ENCODE measurements at places on chromosomes 6 and 20.

DNA sequence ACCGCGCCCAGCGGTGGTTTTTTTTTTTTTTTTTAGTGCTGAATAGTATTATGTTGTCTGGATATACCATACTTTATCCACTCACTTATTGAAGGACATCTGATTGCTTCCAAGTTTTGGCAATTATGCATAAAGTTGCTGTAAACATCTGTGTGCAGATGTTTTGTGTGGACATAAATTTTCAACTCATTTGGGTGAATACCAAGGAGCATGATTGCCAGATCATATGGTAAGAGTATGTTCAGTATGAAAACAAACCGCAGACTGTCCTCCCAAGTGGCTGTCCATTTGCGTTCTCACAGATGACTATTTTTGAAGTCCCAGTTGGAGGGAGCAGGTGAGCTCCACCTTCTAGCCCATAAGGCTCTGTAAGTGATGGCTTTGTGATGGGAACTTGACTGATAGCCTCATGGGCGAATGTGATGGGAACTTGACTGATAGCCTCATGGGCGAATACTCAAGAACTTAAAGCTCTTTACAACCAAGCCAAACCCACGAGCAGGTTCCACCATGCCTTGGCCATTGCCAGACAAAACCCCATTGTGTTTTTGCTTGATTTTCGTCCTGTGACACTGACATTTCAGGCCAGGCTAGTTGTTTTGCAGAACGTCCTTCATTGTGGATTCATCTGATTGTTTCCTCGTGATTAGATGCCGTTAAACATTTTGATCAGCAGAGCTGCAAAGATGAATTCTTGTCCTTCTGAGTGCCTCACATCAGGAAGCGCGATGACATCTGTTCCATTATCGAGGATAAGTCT, 51.0 kb downstream of the ZBTB2 start:
- DNase-seq = no peak

GRCh38 chr6:20364327-20364726, 37.4 kb upstream of the E2F3 start:
- DNase-seq = no peak

DNA sequence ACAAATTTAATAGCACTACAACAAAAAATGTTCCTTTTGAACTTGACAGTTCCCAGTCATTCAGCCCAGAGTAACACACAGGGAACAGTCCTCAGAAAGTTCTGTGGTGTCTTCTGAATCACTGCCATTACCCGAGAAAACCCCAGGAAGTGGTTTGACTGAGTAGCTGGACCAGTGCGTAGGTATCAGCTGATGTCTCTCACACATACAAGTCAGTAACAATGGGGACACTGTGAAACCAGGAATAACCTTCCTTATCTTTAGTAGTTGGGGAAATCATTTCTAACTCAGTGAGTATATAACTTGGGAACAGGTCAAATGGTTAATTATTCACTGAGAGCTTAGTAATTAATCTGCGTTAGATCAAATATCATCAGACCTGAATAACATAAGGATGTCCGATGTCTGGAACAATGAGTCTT, 73.1 kb downstream of the HIVEP2 start:
- DNase-seq = no peak

DNA sequence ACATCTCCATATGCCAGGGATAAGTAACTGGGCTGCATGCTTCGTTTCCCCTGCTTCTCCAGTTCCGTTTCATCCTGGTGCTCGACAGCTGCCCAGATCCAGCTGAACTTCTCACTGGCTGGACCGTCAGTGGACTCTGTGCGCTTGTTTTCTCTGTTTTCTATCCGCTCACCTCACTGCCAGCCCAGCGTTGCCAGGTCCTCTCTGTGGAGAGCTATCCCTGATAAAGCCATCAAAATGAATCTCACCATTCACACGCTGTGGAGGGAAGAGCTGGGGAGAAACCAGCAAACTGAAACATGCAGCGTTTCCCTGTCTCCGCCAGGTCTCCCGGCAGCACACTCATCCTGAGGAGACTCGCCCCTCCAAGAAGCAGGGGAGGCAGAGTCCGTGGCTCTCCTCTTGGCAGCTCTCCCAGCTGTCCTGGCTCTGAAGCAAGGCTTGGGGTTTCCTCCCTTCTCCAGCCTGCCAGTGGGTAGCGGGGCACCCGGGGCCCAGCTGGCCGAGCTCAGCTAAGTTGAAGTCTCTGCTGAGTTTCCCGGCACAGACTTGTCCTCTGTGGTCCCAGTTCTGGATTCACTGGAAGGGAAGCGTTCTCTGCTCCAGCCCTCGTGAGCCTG, 160.9 kb downstream of the DTNBP1 start:
- no peak for DNase-seq

- no peak for DNase-seq
These were observed 19.1 kb downstream of the GNAS start for GRCh38 chr20:58871533-58872102.

DNA sequence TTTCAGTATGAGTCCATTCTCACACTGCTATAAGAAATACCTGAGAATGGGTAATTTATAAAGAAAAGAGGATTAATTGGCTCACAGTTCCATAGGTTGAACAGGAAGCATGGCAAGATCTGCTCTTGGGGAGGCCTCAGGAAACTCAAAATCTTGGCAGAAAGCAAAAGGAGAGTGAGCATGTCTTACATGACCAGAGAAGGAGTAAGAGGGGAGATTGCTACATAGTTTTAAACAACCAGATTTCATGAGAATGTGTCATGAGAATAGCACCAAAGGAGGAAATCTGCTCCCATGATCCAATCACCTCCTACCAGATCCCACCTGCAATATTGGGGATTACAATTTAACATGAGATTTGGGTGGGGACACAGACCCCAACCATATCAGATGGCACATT, 672.4 kb downstream of the HTR1B start:
- DNase-seq = no peak

- no peak for DNase-seq
These were observed 54.2 kb downstream of the ZNF831 start for GRCh38 chr20:59217794-59218280.

- peak; percentile 53 for DNase-seq
These were observed 58.2 kb downstream of the TRIM27 start for GRCh38 chr6:28865401-28866204.

DNA sequence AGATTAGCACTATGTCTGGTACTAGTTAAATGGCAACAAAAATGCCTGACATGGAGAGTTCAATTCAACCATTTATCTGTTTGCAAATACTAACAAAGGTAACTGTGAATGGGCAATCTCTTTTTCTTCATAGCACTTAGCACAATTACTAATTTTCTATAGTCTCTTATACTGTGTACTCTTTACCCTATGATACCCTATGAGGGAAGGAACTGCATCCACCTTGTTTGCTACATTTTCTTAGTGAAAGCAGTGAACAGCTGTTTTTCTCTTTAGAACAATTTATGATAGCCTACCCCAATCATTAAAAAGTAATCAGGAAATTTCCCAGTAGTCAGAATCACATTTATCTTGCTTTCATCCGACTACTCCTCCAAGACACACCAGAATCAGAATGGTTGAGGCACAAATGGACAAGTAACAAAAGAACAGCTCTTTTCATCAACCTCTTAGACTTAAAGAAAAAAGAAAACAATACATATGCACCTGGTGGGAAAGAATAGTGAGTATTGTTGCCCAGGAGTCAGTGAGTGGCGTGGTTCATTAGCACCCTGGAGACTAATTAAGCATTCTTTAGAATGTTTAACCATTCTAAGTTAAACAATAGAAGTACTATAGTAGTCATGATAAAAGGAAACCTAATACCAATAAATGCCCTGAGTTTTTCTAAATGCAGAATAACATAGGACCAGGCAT, 16.7 kb downstream of the ZNF292 start:
- DNase-seq = no peak

DNA sequence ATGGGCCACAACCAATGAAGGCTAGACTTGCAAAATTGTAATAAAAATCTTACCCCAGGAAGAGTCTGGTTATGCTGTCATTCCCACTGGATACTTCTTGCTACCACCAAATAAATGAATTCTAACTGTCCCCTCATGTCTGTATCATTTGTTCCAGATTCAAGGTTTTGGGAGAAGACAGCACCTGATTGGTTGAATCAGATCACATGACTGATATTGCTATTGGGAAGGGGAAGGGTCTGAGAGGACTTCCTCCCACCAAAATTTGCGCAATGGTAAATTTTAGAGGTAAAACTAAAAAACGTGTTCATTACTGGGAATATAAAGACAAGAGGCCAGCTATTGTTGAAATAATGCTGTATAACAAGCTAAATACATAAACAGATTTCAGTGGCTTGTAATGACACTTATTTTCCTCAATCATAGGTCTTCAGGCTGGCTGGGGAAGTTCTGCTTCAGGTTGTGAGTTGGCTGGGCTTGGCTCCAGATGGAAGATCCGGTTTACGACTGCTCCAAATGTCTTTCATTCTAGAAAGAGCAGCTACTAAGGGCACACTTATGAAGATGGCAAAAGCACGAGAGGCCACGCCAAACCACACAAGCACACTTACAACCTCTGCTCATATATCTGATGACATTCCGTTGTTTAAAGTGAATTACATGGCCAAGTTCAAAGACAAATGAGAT, 27.1 kb upstream of the TASP1 start:
- no peak for DNase-seq

DNA sequence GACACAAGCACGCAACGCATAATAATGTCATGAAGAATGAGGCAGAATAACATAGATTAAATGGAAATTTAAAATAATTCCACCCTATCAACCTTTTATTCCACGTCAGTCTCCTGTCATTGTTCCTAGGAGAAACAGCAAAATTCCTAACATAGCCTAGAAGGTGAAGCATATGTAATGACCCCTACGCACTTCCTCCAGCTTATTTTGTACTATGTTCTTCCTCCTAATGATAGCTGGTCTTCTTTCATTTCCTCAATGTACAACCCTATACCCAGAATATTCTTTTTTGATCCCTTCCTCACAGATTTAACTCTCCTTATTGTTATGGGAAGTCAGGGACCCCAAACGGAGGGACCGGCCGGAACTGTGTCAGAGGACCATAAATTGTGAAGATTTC, 122.0 kb upstream of the CARMIL1 start:
- no peak for DNase-seq

DNA sequence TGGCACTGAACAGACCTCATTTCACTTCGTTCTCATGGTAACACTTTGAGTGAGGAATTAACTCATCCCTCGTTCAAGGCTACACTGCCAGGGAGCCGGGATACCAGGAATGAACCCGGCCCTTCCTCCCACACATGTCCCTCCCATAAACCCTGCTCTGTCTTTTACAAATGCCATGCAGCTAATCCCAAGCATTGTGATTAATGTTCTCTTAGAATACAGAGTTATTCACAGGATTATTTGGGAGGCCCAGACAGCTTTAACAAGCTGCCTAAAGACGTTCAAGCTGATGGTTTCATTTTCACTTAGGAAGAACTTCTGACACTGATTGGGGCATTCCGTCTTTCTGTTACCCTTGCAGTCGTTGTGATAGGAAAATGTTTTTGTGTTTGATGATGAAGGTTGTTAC, 42.5 kb upstream of the CD83 start:
- DNase-seq = peak; percentile 19

DNA sequence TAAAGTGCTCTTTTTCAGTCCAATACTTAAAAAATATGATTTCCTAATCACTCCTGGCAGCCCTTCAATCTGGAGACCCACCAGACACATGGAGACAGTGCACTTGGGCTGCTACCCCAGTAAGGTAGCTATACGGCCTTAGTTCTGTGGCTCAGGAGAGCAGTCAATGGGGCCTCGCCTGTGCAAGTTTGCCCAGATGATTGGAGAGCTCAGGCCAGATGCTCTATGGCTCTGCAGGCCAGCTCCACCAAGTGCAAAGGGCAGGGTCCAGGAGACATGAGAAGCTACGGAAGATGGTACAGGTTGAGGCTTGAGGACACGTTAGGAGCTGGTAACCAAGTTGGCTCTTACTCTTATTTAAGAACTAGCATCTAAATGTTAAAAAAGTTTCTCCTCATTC, 30.7 kb downstream of the STK38 start:
- peak; percentile 14 for DNase-seq

DNA sequence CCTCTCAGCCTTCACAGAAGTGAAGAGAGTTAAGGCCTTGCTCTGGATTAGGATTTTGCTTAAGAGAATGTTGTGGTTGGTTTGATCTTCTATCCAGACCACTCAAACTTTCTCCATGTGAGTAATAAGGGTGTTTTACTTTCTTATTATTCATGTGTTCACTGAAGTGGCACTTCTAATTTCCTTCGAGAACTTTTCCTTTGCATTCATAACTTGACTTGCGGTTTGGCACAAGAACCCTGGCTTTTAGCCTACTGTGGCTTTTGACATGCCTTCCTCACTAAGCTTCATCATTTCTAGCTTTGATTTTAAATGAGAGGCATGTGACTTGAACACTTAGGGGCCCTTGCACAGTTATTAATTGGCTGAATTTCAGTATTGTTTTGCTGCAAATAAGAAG, 166.1 kb upstream of the OPRM1 start:
- no peak for DNase-seq

DNA sequence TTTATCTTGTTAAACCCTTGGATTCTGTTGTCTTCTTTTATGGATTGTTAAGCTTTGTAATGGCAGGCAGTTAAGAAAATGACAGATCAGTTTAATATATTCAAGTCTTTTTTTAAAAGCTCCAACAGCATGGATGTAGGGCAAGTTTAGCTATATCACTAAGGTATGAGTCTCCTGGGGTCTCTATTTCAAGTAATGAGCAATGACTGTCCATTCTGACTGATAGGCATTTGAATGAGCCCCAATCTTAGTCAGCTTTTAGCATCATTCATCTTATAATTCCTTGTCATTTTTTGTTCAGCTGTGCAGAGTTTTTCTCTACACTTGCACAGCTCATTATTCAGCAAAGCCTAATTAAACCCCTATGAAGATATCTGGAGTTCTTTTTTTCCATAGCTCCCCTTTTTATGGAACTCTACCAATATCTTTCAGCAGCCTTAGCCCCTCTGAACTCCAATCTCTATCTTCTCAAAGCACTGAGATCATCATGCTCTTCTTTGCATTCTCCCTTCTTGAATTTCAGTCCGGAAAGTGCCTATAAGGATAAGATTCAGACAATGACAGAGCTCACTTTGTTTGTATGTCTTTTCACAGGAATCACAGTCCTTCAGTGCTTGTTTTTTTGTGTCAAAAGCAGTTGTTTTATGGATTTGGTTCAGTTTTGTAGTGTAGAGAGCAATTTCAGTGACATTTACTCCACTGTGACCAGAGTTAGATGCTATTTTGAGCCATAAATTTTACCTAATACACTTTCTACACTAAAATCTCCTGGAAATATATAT, 97.2 kb upstream of the DOK5 start:
- no peak for DNase-seq

DNA sequence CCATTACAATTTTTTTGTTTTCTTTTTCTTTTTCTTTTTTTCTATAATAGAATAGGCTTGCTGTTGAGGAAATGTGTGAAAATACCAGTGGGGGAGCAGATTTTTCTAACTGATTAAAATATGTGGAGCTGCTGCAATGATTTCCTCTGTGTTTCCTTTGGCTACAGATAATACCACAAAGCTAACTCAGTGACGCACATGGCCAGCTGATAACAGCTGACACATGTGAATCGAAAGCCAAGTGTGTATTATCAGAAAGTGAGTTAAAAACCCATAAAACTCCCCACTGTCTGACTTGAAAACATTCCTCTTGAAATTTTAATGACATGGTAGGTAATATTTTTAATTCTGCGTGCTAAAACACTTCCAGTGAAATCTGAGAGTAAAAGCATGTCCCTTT, 70.8 kb upstream of the AHI1 start:
- DNase-seq = peak; percentile 45
